Fibroblast of skin of abdomen (primary cell): ENCODE measurements at places on chromosomes 4 and X.

- no peak for DNase-seq
Observed at GRCh38 chr4:122901247-122902010, 21.0 kb downstream of the NUDT6 start.

DNA sequence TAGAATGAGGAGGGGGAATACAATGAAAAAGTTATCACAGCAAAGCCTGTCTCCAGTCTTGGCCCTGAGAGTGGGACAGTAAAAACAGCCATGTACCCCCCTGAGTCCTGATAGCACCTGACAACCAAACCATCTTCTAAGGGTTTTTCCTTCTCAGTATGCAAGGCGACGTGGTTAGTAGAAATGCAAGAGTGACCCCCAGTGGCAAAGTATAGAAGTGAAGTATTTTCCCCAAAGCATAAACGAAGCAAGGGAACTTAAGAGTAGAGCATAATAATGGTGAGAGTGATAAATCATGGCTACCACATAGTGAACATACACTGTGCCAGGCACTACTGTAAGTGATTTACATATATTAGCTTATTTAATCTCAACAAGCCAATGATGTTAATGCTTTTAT, 52.8 kb downstream of the FAM47C start:
- peak; percentile 11 for DNase-seq

GRCh38 chr4:39045827-39046221, 13.6 kb upstream of the TMEM156 start:
- DNase-seq, result no peak

GRCh38 chr4:66404141-66404540, 733.9 kb upstream of the EPHA5 start:
- DNase-seq, result no peak

GRCh38 chr4:132056496-132056895, 1092.6 kb upstream of the PCDH10 start:
- DNase-seq, result peak; percentile 6

GRCh38 chrX:47831788-47832187, 4.9 kb upstream of the ZNF81 start:
- peak; percentile 11 for DNase-seq

GRCh38 chrX:87489071-87489470, 28.5 kb upstream of the KLHL4 start:
- no peak for DNase-seq

DNA sequence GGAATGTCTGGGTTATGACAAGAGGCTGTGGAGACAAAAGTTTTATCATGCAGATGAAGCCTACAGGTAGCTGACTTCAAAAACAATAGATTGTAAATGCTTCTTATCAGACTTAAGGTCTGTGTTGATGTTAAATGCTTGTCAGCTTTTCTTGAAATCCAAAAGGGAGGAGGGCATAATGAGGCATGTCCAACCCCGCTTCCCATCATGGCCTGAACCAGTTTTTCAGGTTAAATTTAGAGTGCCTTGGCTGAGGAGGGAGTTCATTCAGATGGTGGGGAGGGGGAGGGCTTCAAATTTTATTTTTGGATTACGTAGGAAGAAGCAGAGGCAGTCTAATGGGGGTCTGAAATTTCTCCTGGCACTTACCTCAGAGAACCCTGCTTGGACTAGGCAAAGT, 207.7 kb upstream of the HDX start:
- no peak for DNase-seq

- DNase-seq, result no peak
Observed at GRCh38 chr4:47939456-47939855, 25.1 kb upstream of the NFXL1 start.
